ENCODE measurements at places on chromosomes 7 and 10.

DNA sequence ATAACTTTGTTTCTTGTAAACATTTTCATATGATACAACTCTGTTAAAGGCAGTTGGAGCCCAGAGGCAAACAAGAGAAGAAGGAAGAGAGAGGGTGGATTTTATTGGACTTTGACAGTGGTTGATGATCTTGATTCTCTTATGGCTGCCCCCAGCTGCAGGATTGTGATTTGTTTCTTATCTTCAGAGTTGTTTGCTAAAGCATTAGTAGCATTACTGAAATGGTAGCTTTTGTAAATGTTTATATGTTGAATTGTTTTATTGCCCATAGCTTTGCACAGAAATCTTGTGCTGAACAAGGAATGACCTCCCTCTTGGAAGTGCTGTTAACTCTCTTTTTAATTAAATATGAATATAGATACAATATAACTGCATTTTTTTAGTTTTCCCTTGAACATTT is 309.4 kb downstream of the AUTS2 start:
- DNase-seq: no peak

- DNase-seq: no peak
These were observed 234.5 kb downstream of the AHR start for GRCh38 chr7:17532861-17533404.

DNA sequence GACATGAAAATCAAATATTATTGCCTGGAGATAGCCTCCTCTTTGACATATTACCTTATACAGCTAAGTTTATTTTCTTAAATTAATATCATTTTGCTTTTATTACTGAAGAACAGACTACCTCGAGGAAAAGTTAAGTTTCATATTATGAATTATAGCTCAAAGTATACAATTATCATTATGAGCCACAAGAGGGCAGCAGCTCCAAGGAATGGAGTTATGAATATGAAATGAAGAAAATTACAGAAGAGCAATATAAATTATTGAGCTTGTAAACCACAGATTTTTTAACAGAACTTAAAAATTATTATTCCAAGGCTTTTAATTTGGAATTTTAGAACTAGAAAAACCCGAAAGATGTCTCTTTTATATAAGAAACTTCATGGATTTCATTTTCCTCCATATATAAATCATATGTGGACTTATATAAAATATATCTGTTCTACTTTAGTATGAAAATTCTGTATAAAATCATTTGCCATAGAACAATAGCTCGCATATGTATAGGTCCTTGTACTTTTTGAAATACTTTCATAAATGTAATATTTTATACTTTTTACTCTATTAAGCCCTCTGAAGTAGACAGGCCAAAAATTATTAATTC is 40.1 kb downstream of the IQUB start:
- DNase-seq: peak; percentile 34

DNA sequence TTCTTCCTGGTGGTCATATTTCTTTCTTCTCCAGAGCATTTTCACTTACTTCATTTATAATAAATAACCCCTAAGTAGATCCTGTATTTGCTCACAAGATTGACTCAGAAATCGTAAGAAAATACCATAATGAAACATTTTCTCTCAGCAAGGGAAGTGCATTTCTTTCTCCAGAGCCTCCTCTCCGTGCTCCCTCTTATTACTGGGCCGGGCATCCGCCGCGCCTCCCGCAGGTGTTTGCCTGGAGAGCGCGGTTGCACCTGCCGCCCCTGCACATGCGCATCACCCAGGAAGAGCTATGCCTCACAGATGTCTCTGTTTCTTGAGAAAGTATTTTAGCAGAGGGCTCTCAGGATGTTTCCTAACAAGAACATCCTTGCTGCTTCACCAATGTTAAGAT is 509.2 kb downstream of the TCERG1L start:
- no peak for DNase-seq

- no peak for DNase-seq
These were observed 10.9 kb upstream of the DMBT1 start for GRCh38 chr10:122549636-122550035.

GRCh38 chr7:28297801-28298459 is 114.4 kb upstream of the CREB5 start:
- DNase-seq: no peak

DNA sequence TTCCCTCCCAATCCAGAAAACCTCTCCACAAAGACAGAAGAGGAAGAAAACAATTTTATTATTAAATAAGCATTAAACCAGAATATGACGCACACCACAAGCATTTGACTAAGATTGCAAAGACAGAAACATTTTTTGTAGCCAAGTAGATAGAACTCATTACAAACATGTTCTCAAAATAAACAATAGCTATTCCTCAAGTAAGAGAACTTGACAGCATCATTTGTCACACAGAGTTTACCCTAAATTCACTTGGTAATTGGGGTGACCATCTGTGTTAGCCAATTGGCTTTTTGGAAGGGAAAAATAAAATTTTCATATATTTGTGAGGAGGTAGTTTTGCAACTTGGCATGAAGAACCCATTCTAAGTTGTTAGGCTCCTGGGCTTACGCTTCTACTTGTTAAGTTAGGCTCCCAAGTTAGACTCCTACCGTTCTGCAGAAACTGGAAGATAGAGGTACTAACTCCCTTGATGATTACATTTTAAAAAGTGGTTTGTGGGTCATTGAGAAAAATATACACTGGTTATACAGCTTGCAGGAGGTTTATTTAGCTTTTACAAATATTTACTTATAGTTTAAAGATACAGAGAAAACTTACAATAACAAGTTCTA is 618.6 kb upstream of the CNTNAP2 start:
- no peak for DNase-seq

DNA sequence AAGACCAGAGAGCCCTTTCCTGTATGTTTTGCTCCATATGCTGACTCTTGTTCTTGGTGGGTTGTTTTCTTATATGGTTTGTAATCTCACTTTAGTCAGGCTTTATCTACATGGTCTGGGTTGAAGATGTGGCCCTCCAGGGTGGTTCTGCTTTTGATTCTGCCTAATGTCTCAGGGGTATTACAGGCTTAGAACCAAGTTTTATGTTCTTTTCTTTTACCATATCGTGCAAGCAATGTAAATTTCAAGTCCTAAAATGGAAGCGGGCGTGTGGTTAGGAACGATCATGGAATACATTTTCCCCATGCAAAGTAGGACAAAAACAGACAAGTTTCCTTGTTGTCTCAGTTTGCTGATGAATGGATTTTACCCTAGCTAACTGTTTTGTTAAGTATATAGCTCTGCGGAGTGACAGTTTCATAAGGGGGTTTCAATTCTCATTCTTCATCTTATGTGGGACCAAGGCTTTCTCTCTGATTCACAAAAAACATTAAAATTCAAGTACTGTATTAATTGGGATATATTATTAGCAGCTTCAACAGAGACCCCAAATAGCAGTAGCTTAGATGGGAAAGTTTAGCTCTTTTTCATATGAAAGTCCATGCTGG is 58.7 kb downstream of the MTURN start:
- DNase-seq: no peak

DNA sequence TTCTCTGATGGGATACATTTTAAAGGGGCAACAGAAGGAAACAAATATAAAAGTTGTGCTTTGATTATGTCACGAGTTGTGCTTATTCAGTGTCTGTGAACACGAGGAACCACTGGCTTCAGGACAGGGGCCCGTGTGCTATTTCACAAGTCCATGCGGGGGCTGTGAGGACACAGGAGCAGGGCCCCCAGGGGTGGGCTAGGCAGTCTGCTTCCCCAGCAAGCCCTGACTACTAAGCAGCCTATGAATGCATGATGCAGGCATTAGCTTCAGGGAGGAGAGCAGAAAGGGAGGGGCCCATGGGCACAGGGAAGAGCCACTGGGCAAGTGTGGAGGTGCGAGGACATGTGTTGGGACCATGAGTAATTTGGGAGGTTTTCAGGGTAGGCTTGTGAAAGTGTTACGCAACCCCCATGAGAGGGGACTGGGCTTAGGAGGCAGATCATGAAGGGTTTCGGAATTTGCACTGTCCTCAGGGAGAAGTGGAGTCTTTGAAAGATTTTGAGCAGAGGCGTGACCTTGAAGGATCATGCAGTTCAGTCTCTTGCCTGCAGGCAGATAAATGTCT is 424.9 kb downstream of the CALN1 start:
- DNase-seq: no peak

GRCh38 chr10:111648046-111648445 is 535.5 kb downstream of the GPAM start:
- no peak for DNase-seq

DNA sequence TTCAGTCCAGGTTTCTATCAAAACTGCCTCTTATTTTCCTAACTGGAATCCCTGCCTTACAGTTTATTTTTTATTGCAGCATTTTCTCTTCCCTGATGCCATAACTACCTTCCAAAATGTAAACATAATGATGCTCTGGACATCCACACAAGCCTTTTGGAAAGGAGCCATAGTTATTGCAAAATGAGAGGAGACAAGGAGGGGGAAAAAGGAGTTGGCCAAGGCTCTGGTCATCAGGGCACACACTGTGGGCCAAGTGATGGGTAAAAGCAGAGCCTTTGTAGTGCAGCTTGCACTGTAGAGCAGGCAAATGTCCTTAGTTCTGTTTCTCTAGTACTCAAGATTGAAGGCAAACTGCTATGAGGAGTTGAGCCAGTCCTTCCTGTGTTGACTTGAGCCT is 289.3 kb upstream of the MTPN start:
- no peak for DNase-seq

- no peak for DNase-seq
These were observed 176.1 kb downstream of the CHN2 start for GRCh38 chr7:29370531-29371314.

GRCh38 chr7:142703655-142704305 is 45.5 kb upstream of the PRSS1 start:
- DNase-seq: no peak

DNA sequence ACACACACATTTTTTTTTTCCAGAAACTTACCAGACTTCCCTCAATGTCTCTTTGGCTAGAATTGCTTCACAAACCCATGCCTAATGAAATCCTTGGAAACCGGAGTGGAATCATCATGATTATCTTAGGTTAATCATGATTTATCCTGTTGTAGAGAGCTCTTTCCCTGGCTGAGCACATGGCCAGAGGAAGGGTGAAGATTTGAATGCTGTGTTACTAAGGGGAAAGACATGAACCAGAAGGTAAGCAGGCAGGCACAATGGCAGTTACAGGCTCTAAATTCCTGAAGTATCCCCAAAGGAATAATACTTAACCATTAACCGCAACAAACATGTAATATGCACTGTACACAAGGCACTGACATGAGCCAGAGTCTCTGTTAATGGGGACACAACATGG is 4.1 kb upstream of the RNF148 start:
- DNase-seq: no peak

DNA sequence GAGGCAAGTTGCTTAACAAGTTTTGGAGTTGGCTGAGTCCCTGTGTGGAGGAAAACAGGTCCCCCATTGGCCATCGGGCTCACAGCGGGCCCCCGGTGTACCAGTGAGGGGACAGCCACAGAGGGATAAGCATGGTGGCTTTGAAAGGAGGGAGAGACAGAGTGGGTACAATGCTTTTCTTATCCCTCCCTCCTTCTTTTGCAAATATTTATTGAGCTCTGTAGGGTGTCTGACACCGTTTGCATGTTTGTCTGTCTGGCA is 2.8 kb downstream of the HTRA1 start:
- DNase-seq: no peak

DNA sequence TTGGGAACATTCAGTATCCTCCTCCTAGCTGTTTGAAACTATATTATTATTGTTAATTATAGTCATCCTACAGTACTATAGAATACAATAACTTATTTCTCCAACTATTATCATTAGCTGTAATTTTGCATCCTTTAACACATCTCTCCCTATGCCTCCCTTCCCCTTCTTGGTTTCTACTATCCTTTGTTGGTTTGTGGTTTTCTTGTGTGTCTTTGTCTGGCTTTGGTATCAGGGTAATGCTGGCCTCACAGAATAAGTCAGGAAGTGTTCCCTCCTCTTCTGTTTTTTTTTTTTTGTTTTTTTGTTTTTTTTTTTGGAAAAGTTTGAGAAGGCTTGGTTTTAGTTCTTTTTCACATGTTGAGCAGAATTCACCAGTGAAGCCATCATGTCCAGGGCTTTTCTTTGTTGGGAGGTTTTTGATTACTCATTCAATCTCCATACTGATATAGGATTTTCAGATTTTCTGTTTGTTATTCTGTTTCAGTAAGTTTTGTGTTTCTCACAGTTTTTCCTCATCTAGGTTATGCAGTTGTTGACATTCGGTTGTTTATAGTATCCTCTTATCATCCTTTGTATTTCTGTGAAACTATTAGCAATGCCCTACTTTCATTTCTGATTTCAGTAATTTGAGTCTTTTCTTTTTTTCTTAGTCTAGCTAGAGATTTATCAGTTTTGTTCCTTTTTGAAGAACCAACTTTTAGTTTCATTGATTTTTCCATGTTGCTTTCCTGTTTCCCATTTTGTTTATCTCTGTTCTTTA is 21.6 kb downstream of the C1GALT1 start:
- DNase-seq: no peak

GRCh38 chr7:5525271-5526099 is 101.9 kb upstream of the TNRC18 start:
- peak; percentile 47 for DNase-seq

DNA sequence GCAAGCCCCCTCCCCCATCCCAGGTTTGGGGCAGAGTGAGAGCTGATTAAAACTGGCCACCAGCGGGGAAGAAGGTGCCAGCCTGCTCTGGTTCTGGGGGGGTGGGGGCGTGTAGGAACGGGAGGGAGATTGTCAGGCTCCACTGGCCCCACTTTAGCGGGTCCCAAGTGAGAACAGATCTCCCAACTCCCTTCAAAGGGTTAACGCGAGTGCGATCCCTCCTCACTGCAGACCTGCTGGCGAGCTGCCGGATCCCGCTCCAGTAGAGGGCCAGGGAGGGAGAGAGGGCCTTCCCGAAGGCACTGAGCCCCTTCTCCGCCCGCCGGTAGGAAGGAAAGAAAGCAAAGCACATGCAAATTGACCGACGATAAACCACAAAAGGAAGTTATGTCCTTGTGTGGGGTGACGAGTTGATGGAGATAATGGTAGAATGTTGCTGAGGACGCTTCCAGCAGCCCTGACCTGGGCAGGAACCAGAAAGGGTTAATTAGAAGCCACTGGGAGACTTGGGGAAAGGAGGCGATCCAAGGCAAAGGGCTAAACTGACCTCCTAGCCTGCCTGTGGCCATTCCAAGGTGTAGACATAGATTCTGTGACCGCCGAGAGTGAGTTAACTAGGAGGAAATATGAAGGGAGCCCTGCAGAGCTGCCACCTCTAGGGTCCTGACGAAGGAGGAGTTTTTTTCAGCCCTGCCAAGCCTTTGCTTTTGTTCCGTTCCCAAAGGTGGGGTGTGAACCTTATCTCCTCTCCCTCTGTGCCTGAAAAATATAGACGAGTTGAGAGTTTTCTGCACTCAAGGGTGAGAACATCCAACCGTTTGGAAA is 1.5 kb downstream of the NRG3 start:
- peak; percentile 23 for DNase-seq

GRCh38 chr10:78531088-78531487 is 497.4 kb downstream of the RPS24 start:
- no peak for DNase-seq

- DNase-seq: peak; percentile 49
These were observed 609 bp downstream of the KLRG2 start for GRCh38 chr7:139482662-139483466.

Data from GM13976 (cell line).